ENCODE measurements at places on chromosomes 2 and 18.
A peak's percentile ranks its signal among the peaks of the same experiment; 100 is the strongest.

DNA sequence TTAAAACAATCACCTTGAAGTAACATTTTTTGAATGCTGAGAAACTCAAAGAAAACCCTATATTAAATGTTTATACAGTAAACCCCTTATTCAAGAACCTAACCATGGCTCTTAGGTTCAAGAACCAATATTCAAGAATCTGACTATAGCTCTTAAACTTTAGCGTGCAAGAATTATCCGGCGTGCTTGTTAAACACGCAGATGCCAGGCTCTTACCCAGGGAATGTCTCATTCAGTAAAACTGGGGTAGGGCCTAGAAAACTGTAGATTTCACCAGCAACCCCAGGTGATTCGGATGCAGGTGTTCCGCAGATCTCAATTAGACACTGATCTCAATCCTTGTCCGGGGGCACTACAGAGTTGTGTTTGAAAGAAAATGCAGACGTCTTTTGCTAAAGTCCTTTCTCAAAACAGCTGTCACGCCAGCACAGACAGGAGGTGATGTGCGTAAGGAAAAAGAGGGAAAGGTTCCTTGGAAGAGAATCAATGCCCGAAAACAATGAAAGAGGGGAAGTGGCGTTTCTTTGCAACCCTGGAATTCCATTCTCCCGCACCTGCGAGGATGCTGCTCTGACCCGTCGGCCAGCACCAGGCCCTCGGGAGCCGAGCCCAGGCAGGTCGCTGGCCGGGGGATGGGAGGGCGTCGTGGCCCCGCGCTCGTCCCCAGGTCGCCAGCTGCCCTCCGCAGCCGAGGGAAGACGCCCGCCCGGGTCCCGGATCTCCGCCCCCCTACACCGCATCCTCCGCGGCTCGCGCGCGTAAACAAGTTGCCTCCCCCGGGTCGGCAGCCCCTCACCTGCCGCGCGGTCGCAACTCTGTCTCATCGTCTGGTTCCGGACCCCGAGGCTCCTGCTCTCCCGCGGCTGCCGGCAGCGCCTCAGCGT is 851 bp downstream of the EIF2AK3 start:
- peak; percentile 72 for DNase-seq

GRCh38 chr18:34767601-34768027 is 57.5 kb downstream of the DTNA start:
- no peak for DNase-seq

DNA sequence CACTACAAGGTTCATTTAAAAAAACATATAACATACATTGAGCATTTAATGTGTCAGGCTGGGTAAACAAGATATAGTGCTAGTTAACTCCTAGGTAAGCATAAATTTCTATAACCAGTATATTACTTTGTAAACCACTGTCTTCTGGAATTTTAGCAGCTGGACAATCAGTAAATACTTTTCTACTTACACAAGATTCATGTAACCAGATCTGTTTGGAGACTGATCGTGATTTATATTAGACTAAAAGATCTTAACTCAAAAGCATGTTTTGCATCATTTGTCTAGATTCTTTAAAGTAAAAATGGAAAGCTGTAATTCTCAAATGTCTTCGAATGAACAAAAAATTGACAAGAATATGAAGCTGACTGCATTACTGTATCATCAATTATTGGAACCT is 941 bp upstream of the SGO2 start:
- no peak for DNase-seq

DNA sequence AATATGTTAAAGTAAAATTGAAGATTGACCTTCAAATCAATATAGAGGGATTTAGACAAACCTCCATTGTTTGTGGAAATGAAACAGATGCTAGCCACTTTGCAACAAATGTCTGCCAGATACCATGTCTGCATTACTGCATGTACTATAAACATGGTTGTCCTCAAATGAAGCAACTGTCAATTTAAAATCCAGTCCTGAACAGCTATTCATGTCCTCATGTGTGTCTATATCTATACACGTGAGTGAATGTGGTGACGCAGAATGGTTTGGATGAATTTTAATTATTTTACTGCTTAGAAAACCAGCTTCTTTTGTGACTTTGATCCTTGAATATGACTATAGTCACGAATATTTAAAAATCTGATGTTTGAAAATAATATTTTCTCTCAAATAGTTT is 71.5 kb downstream of the NYAP2 start:
- DNase-seq: no peak

DNA sequence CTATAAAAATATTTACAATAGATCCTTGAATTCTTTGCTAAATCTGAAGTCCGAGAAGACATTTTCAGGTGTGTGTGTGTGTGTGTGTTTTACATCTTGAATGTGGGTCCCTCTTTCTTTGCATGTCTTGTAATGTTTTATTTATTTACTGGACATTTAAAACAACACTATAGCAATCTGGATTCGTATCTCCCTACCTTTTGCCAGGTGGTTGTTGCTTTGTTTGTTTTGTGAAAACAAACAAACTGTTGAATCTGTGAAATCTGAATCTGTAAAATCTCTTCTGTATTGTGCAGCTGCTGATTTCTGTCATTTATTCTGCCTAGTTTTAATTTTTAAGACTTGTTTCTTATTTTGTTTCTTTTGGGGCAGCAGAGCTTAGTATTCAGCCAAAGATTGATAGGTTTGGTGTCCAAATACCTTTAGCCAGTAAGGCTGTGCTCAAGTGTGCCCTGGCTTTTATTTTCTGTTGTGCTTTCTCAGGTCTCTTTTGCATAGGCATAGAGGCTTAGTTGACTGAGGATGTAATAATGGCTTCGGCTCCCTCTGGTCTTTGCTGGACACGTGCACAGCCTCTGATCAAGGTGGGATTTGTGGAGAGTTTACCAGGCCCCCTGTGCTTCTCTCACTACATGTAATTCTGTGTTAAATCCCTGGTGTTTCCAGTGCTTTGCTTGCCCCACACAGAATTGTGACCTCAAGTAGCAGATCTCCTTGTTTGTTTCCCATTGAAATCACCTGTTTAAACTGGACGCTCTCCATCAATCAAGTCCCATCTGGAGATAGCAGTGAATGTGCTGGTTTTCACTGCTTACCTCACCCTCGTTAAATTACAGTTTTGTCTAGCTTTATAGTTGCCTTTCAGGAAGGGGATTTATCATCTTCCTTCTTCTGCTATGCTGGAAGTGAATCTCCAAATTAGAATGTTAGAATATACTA is 71.1 kb downstream of the BIRC6 start:
- peak; percentile 39 for DNase-seq
